NCI-H1092 treated with DMSO at 0.1 percent for 48 hours (cell line): ENCODE measurements at places on chromosomes 2 and 18.

- DNase-seq, result no peak
These were observed 430.2 kb upstream of the PIK3C3 start for GRCh38 chr18:41524674-41525470.

- DNase-seq, result no peak
These were observed 3.1 kb downstream of the ARHGEF33 start for GRCh38 chr2:38892819-38893218.

DNA sequence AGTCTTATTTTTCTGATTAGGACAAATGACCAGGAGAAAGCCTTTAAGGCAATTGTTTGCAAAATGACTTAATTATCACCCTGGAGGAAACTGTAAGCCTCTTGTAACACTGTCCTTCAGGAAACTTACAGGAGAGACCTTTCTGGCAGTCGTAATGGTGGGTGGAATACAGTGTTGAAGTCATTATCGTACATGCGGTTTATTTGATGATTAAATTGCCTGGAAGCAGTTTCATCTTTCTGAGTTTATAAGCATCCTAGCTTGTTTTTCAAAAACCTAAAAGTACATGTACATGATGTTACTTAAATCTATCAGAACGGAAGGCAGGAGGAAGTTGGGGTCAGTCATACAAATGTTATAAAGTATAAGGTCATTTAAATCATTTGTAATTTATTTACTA lies 86.2 kb upstream of the RAB27B start:
- no peak for DNase-seq

DNA sequence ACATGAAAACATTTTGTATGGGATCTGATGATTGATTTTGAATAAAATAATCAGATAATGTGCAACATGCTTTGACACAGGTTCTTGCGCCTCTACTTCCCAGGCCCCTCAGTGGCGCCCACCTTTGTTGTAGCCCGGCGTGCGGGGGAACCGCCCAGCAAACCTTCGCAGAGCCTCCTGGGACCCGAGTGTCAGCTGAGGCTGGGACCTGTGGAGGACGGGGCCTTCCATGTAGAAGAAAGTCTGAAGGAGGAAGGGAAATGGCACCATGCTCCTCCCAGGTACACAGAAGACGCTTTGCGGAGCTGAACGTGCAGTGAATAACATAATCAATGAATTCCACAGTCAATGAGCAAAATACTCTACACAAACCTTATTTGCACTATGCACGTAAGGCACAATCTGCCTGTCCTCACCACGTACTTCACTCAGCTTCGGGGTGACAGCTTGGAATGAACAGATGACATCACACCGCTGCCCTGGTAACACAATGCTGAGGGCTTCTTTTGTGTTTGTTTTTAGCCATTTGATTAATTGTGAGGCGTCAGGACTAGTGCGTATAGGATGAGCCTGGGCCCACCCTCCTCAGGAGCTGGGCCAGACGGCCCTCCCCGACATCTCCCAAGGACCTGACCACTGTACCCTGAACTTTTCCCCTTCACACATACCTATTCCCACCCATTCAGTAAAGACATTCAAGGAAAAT lies 78.1 kb downstream of the TWIST2 start:
- DNase-seq, result no peak

- DNase-seq, result no peak
These were observed 188.9 kb downstream of the NDUFA10 start for GRCh38 chr2:239836021-239836765.

DNA sequence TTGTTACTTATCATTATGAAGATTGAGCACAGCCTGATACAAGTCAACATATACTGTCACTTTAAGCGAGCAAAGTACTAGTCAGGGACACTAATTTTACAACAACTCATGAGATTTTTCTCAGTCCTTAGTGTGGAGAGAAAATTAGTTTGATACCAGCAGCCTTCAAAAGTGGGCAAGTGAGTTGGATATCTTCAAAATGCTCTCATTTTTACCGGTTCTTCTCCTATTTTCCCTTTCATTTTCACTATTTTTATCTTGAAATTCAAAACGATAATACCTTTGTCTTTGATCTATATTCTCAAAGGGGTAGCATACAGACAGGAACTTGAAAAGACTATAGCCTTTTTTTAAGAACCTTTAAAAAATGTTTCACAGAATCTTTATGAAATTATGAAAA lies 52.0 kb upstream of the UBXN4 start:
- no peak for DNase-seq

DNA sequence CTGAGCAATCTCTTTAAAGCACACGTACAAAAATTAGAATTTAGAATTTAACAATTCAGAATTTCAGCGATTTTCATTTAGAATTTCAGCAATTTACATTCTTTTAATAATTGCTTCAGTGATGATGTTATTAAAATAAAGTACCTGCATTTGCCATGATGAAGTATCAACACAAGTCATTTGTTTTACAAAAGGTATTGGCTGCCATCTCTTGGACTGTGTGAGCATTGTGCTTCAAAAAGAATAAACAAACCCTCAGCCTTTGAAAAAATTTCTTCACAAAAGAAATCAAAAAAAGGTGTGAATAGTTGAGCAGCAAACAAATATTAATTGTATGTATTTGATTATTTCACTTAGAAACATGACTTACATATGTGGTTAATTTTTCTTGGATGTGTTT lies 27.1 kb upstream of the ZC3H15 start:
- no peak for DNase-seq

DNA sequence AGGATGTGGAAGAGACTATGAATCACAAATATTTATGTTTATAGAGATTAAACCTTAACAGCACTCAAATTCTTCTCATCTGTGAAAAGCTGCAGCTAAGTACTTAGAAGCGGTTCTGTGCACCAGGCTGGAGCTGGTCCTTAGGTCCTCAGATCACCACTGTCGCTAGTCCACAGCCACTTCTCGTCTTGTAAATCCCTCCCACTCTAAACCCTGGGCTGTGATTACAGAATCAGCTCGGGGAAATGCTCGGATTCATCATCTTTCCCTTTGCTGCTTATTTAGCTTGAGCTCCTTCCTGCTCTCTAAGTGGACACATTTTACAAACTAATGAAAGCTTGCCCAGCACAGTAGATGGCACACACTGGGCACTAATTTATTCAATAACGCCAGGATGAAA lies 61.7 kb downstream of the RNF152 start:
- no peak for DNase-seq

- no peak for DNase-seq
These were observed 74.8 kb upstream of the ZNF516 start for GRCh38 chr18:76569644-76570419.

- DNase-seq, result peak; percentile 33
These were observed 110.3 kb upstream of the ST6GAL2 start for GRCh38 chr2:106996171-106996769.

DNA sequence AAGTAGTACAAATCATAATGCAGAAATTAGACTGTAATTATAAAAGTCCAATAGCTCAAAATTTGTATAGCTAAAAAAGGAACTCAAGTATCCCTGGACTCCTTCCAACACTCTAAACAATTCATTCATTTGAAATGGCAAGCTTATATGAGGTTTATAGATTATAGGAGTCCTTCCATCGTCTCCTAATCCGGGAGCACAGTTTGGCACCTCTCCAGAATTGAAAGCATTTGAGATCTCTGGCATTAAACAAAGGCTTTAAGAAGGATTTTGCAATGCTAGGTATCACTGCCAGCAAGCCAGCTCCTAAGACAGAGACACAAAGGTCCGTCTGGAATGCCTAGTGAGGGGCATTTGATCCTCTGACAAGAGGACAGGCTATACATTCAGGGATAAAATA lies 90.9 kb downstream of the ACVR1 start:
- DNase-seq, result peak; percentile 26

DNA sequence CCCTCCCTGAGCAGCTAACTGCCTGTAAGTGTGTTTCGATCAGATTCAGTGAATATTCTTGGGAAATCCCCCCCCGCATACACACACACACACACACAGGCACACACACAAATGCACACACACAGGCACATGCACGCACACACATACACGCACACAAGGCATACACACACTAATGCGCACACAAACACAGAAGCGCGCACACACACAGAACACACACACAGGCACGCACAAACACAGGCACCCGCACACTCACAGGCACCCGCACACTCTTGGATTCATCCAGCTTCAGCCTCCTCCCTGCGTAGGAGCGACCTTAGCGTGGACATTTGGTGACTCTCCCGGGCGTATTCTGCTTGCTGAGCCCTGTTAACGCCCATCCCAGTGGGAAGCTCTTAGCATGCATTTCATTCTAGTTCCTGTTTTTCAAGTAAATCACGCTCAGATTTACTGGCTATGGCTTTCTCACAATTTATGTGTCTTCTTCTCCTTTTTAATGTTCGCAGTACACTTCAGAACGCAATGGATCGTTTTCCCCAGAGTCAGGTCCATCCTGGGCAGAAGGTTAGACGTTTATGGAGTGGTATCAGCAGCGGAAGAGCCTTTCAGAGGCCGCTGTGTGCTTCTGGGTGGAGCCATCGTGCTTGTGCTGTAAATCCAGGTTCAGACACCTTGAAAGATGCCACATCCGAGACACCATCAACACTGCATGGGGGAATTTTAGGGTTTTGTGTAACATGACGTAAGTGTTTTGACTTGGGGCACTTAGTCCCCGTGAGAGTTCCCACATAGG lies 656.6 kb downstream of the GALR1 start:
- DNase-seq, result no peak
